ENCODE measurements at places on chromosomes 16 and 17. TPM values are rescaled to one million over a fixed set of nuclear protein-coding genes. Genes with fewer than 3 reads are reported as not detected.

The HIRIP3 gene
- total RNA-seq, result 9.8 TPM

The WDR81 gene
- total RNA-seq, result 24.8 TPM

The SDR42E1 gene
- total RNA-seq, result 11.2 TPM

The GPRC5C gene
- 2.8 TPM for total RNA-seq

The PIK3R6 gene
- total RNA-seq, result not detected

The OTOP2 gene
- not detected for total RNA-seq

The CDC6 gene
- total RNA-seq, result 7.5 TPM

The MSRB1 gene
- 20.2 TPM for total RNA-seq

The DCAF7 gene
- total RNA-seq, result 22.4 TPM

The KRT33B gene
- not detected for total RNA-seq

The CASKIN1 gene
- total RNA-seq, result under 0.01 TPM

The SPNS2 gene
- total RNA-seq, result 1.5 TPM

The TRPV3 gene
- total RNA-seq, result 15.7 TPM

The TNFRSF12A gene
- total RNA-seq, result 146 TPM

The RCVRN gene
- not detected for total RNA-seq

The EPX gene
- total RNA-seq, result not detected

The AKAP10 gene
- total RNA-seq, result 25.9 TPM

The CENPN gene
- 26.0 TPM for total RNA-seq

The ORC6 gene
- total RNA-seq, result 5.1 TPM

The MSI2 gene
- 173 TPM for total RNA-seq

The HEATR9 gene
- not detected for total RNA-seq

The CPHXL2 gene
- total RNA-seq, result not detected

The C17orf50 gene
- not detected for total RNA-seq

The OR1F1 gene
- total RNA-seq, result not detected

The TBC1D28 gene
- total RNA-seq, result not detected

The ATAD5 gene
- 2.7 TPM for total RNA-seq

The PTGES3L gene
- total RNA-seq, result under 0.01 TPM

The GINS2 gene
- total RNA-seq, result 5.9 TPM

The CDC42EP4 gene
- 22.7 TPM for total RNA-seq

The CDRT4 gene
- total RNA-seq, result 0.87 TPM

The KCNH4 gene
- not detected for total RNA-seq

The GDPD3 gene
- total RNA-seq, result 2.7 TPM

The VMP1 gene
- total RNA-seq, result 98.9 TPM

The CDH1 gene
- total RNA-seq, result 4.3 TPM

The SETD1A gene
- total RNA-seq, result 5.0 TPM

The KLHL10 gene
- total RNA-seq, result 0.79 TPM

The PMM2 gene
- total RNA-seq, result 40.4 TPM

The TPPP3 gene
- 0.87 TPM for total RNA-seq

The CDH16 gene
- 0.11 TPM for total RNA-seq

Data from placental epithelial cell (primary cell).